ENCODE measurements at places on chromosomes 7 and 10. TPM values are rescaled to one million over a fixed set of nuclear protein-coding genes. Genes with fewer than 3 reads are reported as not detected.

Gene SFR1
- total RNA-seq, result 3.7 TPM

Gene SRGN
- total RNA-seq, result 10.3 TPM

Gene DYNC1I1
- total RNA-seq, result 17.4 TPM

Gene PPP1R3A
- total RNA-seq, result 0.45 TPM

Gene SLC16A12
- total RNA-seq, result 2.6 TPM
